ENCODE measurements at places on chromosomes 6 and 20.

DNA sequence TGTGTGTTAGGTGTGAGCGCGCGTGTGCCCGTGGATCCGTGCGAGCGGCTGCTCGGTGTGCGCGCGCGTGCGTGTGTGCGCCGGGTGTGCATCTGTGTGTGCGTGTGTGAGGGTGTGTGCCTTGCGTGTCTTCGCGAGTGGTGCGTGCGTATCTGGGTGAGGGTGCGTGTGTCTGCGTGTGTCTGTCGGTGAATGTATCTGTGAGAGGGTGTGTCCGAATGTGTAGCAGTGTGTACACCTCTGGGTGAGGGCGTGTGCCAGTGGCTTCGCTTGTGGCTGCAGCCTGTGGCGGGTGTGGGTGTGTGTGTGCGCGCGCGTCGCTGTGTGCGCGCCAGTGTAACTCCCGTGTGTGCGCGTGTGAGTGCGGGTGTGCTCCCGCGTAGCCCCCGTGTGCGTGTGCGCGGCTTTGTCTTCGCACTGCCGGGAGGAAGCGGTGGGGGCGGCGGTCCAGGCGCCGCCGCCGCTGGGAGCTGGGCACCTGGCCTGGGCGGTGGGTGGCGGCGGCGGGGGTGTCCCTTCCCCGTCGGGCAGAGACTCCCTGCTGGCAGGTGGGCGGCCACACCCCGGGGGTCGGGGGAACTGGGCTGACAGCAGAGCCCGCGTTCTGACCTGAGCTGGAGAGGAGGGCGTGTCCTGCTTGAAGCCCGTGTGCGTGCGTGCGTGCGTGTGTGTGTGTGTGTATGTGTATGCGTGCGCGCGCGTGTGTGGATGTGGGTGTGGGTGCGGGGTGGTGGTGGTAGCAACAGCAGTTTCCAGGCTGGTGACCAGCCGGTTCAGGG lies 61.3 kb upstream of the EPB41L1 start:
- DNase-seq: no peak

- DNase-seq: no peak
Measured at GRCh38 chr6:104537180-104537579, 322.5 kb downstream of the HACE1 start.

DNA sequence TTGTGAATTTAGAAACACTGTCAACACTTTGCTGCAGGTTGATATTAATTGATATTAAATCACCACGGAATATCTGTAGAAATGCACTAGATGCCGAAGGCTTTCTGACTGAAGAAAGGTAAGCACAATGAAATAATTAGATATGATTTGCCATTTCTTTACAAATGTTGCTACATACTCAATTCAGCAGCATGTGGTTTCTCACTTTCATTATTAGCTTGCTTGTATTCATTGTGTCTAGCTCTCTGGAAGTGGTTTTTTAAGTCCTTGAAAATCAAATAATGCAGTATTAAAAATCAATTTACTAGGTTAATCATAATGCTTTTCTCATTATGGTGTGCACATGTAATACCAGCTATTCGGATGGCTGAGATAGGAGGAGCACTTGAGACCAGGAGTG lies 231.3 kb upstream of the MARCKS start:
- no peak for DNase-seq

DNA sequence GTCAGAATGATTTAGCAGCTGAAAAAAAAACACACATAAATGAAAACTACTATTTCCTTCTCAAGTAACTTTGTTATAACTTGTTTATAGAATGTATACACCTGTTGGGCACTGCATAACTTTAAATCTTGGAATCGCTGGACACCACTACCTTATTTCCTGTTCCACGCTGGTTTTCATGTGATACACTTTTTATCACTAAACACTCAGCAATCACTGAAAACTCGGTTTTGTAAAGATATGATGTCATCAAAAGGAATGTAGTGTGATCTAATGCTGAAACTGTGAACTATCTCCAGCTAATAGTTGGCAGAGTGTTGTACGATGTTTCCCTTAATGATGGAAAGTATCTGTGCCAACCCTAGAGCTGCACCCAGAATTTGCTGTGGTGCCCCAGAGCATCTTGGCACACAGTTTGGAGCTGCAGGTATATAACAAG lies 127.9 kb downstream of the BACH2 start:
- no peak for DNase-seq

GRCh38 chr6:18958146-18958545 lies 571.0 kb downstream of the RNF144B start:
- no peak for DNase-seq

GRCh38 chr6:118980063-118980462 lies 45.1 kb upstream of the MCM9 start:
- no peak for DNase-seq

GRCh38 chr6:75735491-75736186 lies 13.4 kb upstream of the MYO6 start:
- no peak for DNase-seq

DNA sequence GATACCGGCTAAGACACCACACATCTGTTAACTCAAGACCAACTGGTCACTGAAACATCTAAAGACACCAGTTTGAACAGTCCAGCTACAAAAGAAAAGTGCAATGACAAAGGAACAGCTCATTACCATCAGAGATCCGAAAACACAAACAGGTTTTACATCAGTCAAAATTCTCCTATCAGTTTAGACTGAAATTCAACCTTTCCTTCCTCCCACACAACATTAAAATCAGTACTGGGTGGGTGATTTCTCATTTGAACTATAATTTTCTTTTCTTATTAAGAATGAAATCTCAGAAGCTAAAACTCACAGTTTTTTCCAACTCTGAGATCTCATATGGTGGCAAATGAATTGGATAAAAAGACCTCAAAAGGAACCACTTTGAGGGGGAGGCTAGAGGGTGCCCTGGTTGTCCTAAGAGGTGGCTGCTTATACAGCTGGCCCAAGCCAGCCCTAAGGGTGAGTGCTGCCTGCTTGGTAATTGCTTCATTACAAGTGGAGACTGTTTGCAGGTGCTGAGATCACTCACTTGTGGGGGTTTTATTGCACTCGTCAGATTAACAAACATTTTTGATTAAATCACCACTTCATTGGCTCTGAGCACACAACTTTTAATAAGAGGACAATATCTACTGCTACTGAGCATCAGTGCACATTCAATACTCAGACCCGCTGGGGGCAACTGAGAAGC lies 4.3 kb downstream of the CCDC167 start:
- DNase-seq: no peak

GRCh38 chr6:169861431-169862042 lies 110.1 kb downstream of the ERMARD start:
- no peak for DNase-seq

GRCh38 chr20:53954723-53955658 lies 115.4 kb downstream of the BCAS1 start:
- DNase-seq: no peak

- DNase-seq: no peak
Measured at GRCh38 chr20:8798505-8798904, 270.4 kb upstream of the PLCB4 start.

DNA sequence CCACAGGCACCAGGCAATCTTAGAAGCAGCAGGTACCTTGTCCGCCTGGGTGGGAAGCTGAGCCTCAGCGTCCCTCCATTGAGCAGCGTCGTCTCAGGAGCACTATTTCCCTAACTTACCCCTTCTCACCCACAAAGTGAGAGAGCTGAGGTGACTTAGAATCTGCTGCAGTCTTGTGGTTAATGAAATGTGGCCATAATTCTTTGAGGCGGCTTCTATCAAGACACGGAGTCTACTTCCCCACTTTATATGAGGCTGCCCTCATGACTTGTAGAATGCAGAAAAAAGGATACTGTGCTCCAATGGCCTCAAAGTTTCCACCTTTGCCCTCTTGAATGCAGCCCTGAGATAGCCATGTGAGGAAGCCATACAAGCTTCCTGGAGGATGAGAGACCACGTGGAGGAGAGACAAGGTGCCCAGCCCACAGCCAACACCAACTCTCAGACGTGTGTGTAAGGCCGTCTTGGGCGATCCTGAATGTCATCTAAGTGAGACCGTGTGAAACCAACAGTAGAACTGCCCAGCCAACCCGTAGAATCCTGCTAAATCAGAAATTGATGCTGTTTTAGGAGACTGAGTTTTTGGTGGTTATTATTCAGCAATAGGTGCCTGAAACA lies 9.1 kb upstream of the TAGAP start:
- no peak for DNase-seq

DNA sequence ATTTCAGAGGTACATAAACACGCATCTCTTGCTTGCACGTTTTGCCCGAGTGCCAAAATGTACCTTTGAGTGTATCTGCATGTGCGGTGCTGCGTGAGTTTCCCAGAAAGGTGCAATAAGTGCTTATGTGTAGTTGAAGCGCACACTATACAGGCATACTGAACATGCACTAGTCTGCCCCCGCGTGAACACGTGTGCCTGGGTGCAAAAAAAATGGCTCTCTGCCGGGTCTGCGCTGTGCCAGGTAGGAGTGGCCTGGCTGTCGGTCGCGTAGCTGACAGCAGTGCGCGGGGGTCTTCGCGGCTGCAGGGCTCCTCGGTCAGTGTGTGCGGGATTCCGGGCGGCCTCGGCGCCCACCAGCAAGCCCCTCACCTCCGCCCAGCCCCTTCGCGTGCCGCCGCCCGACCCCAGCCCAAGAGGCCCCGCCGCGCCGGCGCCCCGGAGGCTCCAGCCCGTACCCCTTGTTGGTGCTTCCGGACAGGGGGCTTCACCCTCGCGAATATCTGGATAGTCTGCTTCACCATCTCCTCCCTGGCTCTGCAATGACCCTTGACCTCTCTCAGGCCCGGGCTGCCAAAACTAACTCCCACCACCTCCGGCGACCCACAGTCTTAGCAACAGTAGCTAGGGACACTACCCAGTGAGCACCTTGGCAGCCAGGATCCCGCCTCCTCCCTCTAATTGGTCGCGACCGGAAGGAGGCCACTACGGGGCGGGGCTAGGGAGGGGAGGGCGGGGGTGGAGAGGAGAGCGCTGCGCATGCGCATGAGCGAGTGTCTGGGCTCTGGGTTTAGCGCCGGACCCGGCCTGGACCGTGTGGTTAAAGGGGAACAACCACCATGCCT lies at the start of gene KIF6:
KIF6 (minus strand) TSS at position 622 of the 845 bp plus-strand sequence; CDS start at position 524, 98 bp downstream.
- peak; percentile 71 for DNase-seq

DNA sequence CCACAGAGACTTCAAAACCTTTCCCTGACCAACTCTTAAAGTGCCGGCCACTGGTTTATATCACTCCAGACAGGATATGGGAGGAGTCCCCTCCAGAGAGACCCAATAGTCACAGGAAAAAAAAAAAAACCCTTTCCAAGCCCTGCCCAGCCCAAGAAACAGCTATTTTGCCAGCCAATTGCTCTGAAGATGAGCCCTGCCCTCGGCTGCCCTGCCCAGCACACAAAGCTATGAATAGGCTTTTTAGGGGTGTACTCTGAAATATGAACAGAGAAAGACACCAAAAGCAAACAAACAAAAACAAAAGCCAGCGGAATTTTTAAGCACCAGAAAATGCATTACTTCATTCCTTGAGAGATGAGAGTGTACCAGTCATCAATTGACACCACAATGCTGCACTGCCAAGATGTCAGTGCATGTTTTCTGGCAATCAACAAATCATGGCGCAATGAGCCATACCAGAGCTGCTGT lies 275.1 kb downstream of the C6orf118 start:
- no peak for DNase-seq

DNA sequence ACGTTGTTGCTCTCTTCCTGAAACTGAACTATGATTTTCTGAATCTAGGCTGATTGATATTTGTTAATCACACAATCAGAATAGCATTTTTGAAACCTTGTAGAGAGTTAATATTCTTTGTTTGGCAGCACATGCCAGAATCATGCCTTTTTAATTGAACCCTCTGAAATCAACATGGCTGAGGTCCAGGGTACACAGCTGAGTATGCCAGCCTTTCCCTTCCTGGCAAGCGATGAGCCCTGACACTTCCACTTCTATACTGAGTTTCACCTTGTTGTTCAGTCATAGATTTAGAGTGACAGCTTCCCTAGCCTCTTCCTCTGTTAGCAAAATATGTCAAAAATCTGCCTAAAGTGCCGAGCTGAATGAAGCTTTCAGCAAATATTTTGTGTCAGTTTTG lies 6.8 kb downstream of the HDDC2 start:
- no peak for DNase-seq

DNA sequence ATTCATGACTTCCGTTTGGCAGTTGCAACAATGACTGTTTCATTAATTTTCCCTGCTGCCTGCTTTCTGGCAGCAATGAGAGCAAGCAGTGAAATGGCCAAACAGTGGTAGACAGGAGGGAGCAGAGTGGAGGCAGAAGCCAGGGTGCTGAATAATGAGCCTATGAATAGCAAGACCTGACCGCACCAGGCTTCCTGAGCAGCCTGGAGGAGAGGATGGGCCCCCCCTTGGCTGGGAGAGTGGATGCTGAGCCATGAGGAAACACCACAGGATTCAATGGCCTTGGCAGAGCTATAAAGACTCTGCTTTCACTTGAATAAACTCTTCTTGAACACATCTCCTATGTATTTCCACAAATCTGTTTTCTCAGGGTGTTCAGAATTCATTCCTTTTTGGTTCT lies 68.1 kb upstream of the SNRPB2 start:
- no peak for DNase-seq

DNA sequence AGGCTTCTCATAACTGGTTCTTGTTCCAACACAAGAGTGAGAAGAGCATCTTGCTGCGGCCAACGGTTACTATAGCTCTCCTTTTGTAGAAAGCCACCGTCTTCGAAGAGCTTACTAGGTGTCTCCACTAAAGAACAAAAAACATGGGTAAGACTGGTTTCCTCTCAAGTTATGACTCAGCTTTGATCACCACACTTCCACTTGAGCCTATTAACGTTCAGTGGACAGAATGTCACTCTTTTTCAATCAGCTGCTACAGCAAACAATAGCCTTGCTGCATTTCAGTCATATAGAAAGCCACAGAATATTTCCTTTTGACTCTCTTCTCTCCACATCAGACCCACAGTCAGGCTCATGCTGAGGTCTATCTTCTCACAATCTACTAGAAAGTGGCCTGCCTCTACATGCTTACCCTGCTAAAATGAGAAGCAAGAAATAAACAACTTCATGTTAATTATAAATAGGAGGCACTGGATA lies 243.5 kb upstream of the PREP start:
- DNase-seq: no peak

GRCh38 chr6:52013035-52013434 lies 74.4 kb downstream of the PKHD1 start:
- no peak for DNase-seq

DNA sequence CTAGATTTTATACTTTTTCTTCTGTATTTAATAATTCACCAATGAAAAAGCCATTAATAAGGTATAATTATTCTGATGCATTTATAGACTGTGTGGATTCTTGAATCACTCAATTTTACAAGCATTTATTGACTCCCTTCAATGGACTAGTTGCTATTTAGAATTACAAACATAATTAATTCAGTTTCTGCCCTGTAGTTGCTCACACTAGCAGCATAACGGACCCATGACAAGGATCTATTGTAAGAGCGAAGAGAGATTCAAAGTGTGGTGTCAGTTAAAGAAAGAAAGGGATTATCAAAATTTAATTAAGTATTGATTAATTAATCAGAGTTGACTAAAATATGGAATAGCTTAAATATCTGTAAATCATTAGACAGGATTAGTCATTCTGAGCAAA lies 602.6 kb upstream of the PTCHD4 start:
- DNase-seq: no peak

GRCh38 chr6:20207088-20207418 lies 5.2 kb downstream of the MBOAT1 start:
- DNase-seq: no peak

GRCh38 chr6:170291271-170292110 lies 613 bp upstream of the DLL1 start:
- no peak for DNase-seq

Data from SW 1271 (cell line).